Fibroblast of the aortic adventitia (primary cell): ENCODE measurements at places on chromosomes 6 and 20. TPM values are rescaled to one million over a fixed set of nuclear protein-coding genes. Genes with fewer than 3 reads are reported as not detected.

HLA-DQB1 gene
- not detected in 2 replicates for total RNA-seq

CST2 gene
- 0.36 TPM in 1 of 2 replicates, not detected in the other for total RNA-seq

TMEM244 gene
- 0.45 TPM in 1 of 2 replicates, not detected in the other for total RNA-seq

PPIL6 gene
- 0.65 and 5.8 TPM in 2 replicates for total RNA-seq

CCN2 gene
- 15.9 and 118 TPM in 2 replicates for total RNA-seq

GRCh38 chr6:45483501-45483900 lies 105.8 kb upstream of the SUPT3H start:
- no peak for DNase-seq
